Vein endothelial cell (primary cell): ENCODE measurements at places on chromosomes 4 and X. TPM values are rescaled to one million over a fixed set of nuclear protein-coding genes. Genes with fewer than 3 reads are reported as not detected.

Gene SPIN4
- 4.6 and 6.4 TPM in 2 replicates for total RNA-seq

Gene LRCH2
- 4.9 and 5.0 TPM in 2 replicates for total RNA-seq

Gene GPR50
- not detected in 2 replicates for total RNA-seq

Gene KCND1
- total RNA-seq, result 0.19 and 0.33 TPM in 2 replicates

Gene ZNF182
- 2.6 and 3.3 TPM in 2 replicates for total RNA-seq
